ENCODE measurements at places on chromosomes 2 and 18. TPM values are rescaled to one million over a fixed set of nuclear protein-coding genes. Genes with fewer than 3 reads are reported as not detected.

Gene OR6B2
- not detected for total RNA-seq

Gene CDK5R2
- total RNA-seq: not detected

Gene DLGAP1
- 0.35 TPM for total RNA-seq

Gene LRRTM1
- not detected for total RNA-seq

Gene GPAT2
- 3.5 TPM for total RNA-seq

Gene APCDD1
- 65.4 TPM for total RNA-seq

- DNase-seq: no peak
- no peaks in the 10 kb centered on the region for H3K36me3 ChIP-seq
- H3K27ac ChIP-seq: no peak overlapping the region
- H3K4me1 ChIP-seq: peaks cover 9% of the 10 kb centered on the region
- no peak overlapping the region for H3K4me3 ChIP-seq
Observed at GRCh38 chr2:219695145-219695709, 67.8 kb downstream of the SLC4A3 start.

- H3K4me1 ChIP-seq: peaks cover 8% of the 10 kb centered on the region
- no peak for DNase-seq
- no peak overlapping the region for H3K27ac ChIP-seq
- peaks cover 43% of the 10 kb centered on the region for H3K27me3 ChIP-seq
- no peaks in the 10 kb centered on the region for H3K36me3 ChIP-seq
Observed at GRCh38 chr2:73268366-73268829, 15.9 kb downstream of the FBXO41 start.

DNA sequence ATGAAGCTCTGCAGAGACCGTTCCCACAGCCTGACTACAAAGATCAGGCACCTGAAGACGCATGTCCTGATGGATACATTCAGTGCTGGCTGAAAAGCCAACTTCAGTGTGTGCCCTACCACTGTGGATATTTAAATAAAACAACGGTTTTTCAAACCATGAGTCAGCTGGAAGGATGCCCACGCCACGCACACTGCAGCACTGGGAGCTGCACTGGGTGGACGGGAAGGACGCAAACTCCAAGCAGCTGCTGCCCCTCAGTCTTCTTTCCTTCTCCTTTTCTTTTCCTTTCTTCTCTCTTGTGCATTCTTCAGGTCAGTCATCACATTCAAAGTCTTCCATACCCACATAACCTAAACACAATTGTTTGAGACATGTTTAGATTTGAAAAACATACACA is 7.9 kb downstream of the TMEM18 start:
- no peaks in the 10 kb centered on the region for H3K27me3 ChIP-seq
- DNase-seq: no peak
- peaks cover 52% of the 10 kb centered on the region for H3K36me3 ChIP-seq
- H3K4me1 ChIP-seq: no peaks in the 10 kb centered on the region

DNA sequence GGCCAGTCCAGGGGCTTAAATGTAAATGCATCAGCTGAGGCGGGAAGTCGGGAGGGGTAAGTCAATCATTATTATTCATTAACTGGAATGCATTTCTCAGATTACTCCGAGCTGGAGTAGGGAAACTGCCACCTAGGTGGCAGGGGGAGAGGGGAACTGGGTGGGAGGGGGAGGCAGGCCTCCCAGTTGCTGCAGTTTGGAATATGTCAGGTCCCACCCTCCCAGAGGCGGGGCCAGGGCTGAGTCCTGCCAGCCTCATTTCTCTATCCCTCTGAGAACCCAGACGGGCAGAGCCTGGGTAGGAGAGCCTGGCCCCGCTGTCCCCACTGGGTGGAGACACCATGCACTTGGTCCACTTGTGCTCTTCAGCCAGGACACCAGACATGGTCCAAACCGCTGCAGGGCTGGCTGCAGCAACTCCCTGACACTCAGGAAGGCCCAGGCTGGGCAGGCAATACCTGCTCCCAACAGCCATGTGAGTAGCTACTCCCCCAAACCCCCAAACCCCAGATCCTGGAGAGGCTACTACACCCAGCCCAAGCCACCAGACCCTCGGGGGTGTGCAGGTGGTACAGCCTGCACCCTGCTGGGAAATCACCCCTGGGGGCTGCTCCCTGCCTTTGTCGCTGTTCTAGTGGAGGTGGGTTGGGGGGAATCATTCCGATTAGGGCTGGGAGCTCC is at the start of gene GPBAR1:
TSS of gene GPBAR1 (plus strand) at position 274 of the 681 bp plus-strand sequence. CDS start 1,710 bp downstream, outside the sequence.
- H3K4me3 ChIP-seq: peak within 1 kb of the TSS; percentile 23
- peaks cover 81% of the 10 kb centered on the region for H3K4me1 ChIP-seq
- H3K36me3 ChIP-seq: no peaks in the 10 kb centered on the region
- peak within 1 kb of the TSS; percentile 85 for H3K27ac ChIP-seq

DNA sequence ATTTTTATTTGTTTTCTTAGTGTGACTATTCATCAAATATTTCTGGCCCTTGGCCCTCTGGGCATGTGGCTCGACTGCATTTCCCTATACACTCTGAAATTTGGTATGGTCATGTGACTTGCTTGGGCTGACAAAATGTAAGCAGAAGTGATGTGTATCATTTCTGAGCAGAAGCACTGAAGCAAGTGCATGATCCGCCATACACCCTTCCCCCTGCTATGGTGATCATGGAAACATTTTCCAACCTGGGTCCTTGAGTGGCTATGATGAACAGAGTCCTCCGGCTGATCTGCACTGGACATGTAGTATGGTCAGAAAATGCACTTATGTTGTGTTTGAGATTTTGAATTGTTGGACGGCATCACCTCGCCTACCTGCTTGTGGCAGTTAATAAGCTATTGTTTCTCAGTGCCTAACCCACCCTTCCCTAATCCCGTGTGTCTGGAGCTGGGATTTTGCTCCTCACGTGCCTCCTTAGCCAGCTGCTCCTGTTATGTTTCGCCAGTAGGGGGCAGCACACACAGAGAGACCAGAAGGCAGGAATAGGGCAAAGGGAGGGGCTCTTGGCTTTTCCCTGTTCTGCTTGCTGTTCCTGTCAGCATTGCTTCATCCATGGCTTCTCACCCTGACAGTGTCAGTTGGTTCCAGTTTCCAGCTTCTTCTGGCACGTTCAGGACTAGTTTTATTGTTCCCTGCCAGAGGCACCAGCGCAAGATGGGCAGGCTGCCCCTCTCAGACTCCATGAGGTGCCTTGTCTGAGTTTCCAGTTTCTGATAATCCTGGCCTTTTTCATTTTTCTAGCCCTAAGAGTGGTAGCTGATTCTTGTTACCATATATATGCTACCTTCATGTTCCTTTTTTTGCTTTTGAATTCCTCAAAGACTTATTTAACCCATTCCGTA is 207.4 kb downstream of the ARL6IP6 start:
- H3K4me3 ChIP-seq: no peak overlapping the region
- DNase-seq: peak; percentile 18
- no peaks in the 10 kb centered on the region for H3K4me1 ChIP-seq
- H3K27me3 ChIP-seq: peaks cover 10% of the 10 kb centered on the region
- H3K36me3 ChIP-seq: no peaks in the 10 kb centered on the region
- no peak overlapping the region for H3K27ac ChIP-seq

DNA sequence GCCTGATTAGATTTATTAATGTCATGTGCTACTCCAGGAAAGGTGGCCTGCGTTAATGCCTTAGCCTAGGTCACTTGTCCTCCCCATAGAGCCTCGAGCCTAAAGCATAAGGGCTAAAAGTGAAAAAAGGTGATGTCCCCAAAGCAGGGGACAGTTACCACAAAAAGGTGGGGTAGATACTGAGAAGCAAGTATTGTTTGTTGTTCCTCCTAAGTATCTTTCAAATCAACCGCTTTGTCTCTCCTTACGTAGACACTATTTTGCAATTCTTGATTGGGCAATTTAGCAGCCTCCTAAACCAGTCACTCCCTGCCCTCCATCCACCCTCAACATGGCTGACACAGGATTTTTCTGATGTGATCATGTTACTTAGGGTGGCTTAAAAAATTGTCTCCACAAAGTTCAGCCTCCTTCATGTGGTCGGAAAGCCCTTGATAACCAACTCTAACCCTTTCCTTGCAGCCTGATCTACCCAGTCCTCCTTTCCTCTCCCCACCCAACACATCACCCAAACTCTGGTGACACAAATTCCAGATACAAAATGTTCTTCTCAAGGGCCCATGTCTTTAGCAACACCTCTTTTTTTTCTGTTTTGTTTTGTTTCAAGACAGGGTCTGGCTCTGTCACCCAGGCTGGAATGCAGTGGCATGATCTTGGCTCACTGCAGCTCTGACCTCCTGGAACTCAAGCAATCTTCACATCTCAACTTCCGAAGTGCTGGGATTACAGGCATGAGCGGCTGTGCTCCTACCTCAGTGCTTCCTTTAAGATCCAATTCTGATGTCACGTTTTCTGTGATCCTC is 6.9 kb downstream of the INHA start:
- no peaks in the 10 kb centered on the region for H3K4me1 ChIP-seq
- no peak overlapping the region for H3K27ac ChIP-seq
- H3K4me3 ChIP-seq: no peak overlapping the region
- no peaks in the 10 kb centered on the region for H3K36me3 ChIP-seq

DNA sequence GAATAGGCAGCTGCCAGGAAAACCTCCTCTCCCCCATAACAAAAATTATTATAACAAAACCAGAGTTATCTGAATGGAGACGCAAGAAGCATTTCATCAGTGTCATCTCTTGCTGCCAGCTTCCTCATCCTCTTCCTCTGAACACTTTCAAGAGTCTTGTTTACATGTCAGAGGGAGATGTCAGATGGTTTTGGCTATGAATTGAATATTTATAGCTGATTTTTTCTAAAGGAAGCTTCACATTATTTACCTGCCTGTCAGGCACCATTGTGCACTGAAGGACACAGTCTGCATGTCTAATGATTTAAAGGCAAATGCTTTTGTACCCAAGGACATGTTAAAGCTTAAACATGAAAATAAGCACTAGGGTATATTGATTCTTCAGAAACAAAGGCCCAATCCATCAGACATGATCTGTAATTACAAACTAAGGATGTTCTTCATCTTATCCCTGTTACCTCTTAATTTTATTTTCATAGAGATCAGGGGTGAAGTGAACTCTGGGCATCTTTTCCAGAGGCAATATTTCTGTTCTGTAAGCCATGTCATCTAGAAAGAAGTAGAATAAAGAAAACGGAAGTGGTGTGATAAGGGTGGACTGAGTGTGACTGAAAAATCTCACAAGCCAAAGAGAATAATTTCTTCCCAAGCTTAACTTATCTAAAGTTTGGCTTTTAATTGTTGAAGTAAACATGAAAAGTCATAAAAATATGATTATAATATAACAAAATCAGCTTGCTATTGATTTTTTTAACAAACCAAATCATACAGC is 168.7 kb downstream of the ANKRD44 start:
- no peaks in the 10 kb centered on the region for H3K27me3 ChIP-seq
- no peaks in the 10 kb centered on the region for H3K36me3 ChIP-seq
- no peaks in the 10 kb centered on the region for H3K4me1 ChIP-seq
- DNase-seq: no peak

DNA sequence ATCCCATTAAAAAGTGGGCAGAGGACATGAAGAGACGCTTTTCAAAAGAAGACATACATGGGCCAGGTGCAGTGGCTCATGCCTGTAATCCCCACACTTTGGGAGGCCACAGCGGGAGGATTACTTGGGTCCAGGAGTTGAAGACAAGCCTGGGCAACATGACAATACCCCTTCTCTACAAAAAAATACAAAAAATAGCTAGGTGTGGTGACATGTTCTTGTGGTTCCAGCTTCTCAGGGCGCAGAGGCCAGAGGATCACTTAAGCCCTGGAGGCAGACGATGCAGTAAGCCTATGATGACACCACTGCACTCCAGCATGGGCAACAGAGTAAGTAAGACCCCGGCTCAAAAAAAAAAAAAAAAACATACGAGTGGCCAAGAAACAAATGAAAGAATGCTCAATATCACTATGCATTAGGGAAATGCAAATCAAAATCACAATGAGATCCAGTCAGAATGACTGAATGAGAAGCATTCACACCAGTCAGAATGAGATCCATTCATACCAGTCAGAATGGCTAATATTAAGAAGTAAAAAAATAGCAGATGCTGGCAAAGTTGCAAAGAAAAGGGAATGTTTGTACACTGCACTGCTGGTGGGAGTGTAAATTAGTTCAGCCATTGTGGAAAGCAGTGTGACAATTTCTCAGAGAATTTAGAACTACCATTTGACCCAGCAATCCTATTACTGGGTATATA is 550.2 kb upstream of the SLC39A10 start:
- no peaks in the 10 kb centered on the region for H3K4me1 ChIP-seq
- H3K27me3 ChIP-seq: no peaks in the 10 kb centered on the region
- DNase-seq: no peak
- no peak overlapping the region for H3K27ac ChIP-seq
- no peaks in the 10 kb centered on the region for H3K36me3 ChIP-seq
- H3K4me3 ChIP-seq: no peak overlapping the region

DNA sequence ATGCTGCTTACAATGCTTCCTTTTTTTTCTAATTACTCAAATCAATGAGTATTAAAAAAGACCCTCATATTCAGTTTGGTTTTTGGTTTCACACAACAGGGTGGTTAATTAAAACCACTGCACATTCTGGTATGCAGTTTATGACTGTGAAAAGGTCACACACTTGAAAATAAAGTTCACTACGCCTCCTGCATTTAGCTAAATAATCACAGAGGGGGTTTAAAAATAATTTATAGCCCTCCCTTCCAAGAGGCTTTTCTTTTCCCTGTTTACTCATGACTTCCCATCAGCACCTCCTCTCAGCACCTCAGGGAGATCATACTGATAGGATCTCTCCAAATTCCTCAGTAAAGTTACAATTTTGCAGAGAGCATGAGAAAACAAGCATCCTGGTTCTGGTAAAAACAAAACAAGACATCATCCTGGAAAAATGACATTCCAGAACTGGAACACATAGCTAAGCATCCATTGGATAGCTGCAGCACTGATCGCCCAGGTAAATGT is 129.5 kb upstream of the TMEM200C start:
- H3K4me3 ChIP-seq: no peak overlapping the region
- H3K4me1 ChIP-seq: no peaks in the 10 kb centered on the region
- no peak overlapping the region for H3K27ac ChIP-seq
- no peaks in the 10 kb centered on the region for H3K36me3 ChIP-seq
- DNase-seq: no peak

GRCh38 chr2:216300906-216301305 is 71.4 kb downstream of the MARCHF4 start:
- H3K36me3 ChIP-seq: no peaks in the 10 kb centered on the region
- no peaks in the 10 kb centered on the region for H3K4me1 ChIP-seq
- H3K27me3 ChIP-seq: peaks cover 8% of the 10 kb centered on the region
- H3K27ac ChIP-seq: no peak overlapping the region
- H3K4me3 ChIP-seq: no peak overlapping the region
- no peak for DNase-seq

- no peak overlapping the region for H3K27ac ChIP-seq
- H3K4me1 ChIP-seq: no peaks in the 10 kb centered on the region
- no peaks in the 10 kb centered on the region for H3K36me3 ChIP-seq
Observed at GRCh38 chr2:3238951-3239841, 138.4 kb downstream of the EIPR1 start.

DNA sequence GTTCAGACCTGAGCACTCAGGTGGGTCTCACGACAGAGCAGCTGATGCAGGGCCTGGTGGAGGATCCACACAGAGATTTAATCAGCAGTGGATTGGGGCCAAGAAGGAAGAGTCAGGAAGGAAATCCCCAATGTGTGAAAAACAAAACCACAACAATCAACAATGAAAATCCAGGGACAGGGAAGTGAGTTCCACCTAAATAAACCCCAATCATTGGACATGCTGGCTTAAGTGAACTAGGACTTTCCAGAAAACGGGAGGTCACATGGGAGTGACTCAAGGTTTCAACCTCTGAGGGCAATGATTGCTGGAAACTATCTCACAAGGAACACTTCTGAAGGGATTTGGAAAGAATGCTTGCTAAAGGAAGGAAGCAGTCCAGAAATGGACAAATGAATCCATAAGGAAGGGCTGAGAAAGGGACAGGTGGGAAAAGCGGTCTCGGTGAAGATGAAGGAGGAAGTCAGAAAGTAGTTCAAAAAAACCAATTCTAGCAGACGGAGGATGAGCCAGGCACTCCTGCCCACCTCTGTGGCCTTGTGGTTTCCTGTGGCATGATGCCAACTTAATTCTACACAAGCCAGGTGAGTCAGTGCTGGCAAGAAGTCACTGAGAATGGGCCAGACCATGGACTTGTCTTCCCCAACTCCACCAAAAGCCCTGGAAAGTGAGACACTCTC is 15.4 kb upstream of the XDH start:
- DNase-seq: no peak
- H3K27ac ChIP-seq: no peak overlapping the region
- H3K4me1 ChIP-seq: no peaks in the 10 kb centered on the region
- H3K4me3 ChIP-seq: no peak overlapping the region
